GM12865 (cell line): ENCODE measurements at places on chromosomes 3 and 15.

DNA sequence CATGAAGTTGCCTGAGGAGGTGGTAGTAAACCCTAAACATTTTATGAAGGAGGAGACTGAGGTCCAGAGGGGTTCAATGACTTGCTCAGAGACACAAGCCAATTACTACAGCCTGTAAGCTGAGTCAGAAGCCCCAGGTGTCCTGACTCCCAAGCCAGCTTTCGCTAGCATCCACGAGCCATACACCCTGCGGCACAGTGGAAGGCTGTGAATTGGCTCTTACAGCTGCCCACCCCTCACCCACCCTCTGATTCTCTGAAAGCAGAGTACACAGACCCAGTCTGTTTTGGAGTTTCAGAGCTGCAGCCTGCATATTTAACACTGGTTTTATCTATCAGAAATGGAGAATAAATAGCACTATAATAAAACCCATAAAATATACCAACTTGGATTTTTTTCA lies 253.4 kb downstream of the IGSF11 start:
- DNase-seq: no peak

- no peak for DNase-seq
These were observed 34.2 kb downstream of the ATP2B2 start for GRCh38 chr3:10471054-10471688.

DNA sequence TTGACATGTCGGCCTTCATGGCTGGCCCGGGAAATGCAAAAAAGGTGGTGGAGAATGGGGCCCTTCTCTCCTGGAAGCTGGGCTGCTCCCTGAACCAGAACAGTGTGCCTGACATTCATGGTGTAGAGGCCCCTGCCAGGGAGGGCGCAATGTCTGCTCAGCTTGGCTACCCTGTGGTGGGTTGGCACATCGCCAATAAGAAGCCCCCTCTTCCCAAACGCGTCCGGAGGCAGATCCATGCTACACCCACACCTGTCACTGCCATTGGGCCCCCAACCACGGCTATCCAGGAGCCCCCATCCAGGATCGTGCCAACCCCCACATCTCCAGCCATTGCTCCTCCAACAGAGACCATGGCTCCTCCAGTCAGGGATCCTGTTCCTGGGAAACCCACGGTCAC lies 23.1 kb upstream of the BSN start:
- DNase-seq: no peak

GRCh38 chr3:160852856-160853255 lies 96.8 kb downstream of the PPM1L start:
- DNase-seq: no peak

DNA sequence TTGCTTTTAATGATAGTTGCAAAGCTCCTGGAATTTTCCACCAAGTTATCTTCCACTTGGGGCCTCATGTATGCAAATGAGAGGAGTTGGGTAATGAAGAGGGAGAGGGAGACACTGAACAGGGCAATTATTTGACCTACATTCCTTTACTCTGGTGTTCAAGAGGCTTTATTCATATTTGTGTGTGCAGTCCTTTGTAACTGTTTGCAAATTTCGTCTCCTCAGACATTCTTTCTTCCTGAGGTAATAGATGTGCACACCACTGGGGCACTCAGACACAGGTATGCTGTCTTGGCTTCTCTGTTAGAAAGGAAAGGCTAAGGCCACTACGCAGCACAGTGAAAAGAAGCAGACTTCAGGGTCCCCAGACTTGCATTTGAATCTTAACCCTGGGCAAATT lies 189.7 kb upstream of the IL12A start:
- no peak for DNase-seq

DNA sequence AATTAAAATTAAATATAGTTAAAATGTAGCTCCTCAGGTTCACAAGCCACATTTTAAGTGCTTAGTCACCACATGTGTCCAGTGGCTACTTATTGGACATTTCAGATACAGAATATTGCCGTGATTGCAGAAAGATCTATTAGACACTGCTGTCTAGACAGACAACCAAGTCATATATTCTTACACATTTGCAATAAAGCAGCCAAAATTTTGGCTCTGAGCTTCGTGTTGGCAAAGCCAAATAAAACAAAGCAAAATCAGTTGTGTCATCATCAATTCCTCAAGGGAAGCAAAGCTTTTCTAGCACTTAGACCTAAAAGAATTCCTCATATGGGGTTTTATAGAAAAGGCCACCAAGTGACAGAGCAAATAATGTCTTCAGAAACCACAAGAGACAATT lies 193.1 kb upstream of the LPP start:
- DNase-seq: no peak

DNA sequence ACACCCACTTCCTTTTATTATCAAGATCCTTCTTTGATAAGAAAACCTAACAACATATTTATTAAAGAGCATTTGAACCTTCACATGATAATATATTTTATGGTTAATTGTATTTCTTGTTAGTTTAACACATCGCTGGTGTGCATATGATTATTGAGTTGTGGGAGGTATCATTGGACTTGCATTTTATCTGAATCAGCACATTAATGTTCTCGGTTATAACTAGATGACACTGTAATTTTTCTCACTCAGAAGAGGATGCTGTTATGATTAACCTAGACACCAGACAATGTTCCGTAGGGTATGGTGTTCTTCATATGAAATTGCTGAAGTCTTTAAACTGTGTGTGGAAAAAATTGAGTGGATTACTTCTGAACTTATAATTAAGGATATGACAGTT lies 1188.3 kb upstream of the EPHA6 start:
- DNase-seq: no peak

DNA sequence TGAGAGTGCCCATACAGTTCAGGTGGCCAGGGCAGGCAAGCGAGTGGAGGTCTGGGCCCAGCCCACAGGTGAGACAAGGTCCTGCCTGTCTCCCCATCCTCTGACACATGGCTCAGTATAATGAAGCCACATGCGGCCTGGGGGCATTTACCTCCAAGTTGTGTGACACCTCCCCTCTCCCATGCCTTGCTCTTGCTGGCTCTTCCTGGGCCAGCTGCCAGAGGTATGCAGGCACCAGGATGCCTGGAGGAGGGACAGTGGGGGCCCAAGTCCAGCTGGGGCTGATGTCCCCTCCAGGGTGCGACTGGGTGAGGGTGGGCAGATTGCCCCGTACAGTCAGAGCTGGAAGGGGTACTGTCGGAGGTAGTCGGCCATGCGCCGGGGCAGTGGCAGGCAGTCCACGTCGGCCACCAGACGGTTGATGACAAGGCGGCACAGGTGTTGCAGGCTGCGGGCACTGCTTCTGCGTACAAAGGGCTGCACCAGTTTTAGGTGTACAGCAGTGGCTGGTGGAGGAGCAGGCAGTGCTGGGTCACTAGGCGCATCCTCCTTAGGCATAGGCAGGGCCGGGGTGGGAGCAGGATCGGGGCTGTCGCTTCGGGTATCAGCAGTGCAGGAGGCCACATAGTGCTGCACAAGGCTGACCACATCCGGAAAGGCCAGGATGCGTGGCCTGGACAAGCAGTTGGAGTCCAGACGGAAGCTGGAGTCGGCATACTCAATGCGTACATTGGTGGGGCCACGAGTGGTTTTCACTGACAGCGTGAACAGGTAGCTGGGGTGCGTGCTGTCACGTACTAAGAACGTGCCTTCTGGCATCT lies 4.1 kb downstream of the CISH start:
- no peak for DNase-seq

DNA sequence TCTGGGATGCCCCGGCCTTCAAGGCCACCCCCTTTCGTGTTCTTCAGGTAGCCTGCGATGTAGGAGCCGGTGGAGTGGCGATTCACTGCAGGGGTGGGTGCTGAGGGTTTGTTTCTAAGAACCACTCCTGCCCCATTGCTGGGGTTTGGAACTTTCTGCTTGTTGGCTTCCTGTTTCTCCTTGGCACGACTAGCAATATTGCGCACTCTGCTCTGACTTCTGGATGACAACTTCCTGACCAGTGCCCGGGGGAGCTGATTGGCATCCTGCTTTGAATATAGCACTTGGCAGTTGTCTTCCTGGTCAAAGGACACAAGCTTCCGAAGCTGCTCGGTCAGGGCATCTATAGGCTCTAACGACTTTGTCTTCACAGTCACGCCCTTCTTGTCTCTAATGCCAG lies 187.6 kb upstream of the STRIT1 start:
- DNase-seq: no peak

GRCh38 chr3:143529018-143529478 lies 319.2 kb downstream of the SLC9A9 start:
- peak; percentile 58 for DNase-seq

- DNase-seq: no peak
These were observed 6.8 kb upstream of the ADPGK start for GRCh38 chr15:72790302-72790910.

GRCh38 chr3:106860182-106860581 lies 517.1 kb upstream of the CCDC54 start:
- no peak for DNase-seq

DNA sequence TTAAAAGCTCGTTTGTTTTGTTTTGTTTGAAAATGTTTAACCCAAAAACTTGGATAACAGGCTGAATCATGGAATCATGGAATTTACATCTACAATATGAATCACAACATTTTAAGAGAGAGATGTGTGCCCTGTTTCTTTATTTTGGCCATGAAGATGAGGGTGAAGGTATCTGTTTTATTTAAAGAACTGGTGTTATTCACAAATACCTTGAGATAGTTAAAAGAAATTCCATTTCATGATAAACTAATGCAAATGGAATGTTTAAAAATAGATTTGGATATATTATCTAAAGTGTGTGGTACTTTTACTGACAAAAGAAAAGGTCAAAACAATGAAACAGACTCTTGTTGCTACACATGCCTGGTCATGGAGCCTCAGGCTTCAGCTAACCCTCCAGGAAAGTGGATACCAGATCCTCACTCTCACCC lies 486.0 kb upstream of the CFAP20DC start:
- no peak for DNase-seq

DNA sequence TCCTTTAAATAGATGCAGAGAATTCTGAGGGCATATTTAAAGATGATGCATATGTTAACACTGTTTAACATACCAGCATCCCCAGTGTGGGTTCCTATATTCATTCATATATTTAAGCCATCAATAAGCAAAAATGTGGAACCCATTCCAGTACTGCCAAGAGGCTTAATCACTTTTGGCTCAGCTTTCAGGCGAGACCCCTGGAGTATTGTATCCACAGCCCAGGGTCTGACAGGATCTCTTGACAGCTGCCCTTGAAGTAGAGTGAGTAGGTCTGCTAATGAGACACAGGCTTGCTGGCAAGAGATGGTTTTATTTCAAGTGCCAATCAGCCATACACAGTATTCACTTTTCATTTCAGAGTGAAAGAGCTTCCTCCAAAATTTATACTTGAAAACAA lies 367.3 kb downstream of the OCA2 start:
- no peak for DNase-seq

GRCh38 chr15:26635105-26635504 lies 137.8 kb downstream of the GABRB3 start:
- no peak for DNase-seq

DNA sequence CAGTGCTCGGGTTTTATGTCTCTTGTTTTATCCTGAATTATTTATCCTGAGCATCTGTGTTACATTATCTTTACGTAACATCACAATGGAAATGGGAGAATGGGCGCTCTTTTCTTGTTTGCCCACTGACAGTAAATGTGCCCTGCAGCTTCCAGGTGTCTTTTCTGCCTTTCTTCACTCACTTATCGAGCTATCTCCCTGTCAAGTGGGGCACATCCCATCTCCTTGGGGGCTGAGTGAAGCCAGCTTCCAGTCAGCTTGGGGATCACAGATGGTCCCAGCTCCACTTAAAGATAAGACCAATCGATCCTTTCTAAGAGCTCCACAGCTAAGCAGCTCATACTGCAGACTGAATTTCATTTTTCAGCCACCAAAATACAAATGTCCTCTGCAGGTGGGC lies 125.8 kb downstream of the KBTBD8 start:
- no peak for DNase-seq

GRCh38 chr15:47288794-47289193 lies 428.5 kb upstream of the SEMA6D start:
- no peak for DNase-seq

DNA sequence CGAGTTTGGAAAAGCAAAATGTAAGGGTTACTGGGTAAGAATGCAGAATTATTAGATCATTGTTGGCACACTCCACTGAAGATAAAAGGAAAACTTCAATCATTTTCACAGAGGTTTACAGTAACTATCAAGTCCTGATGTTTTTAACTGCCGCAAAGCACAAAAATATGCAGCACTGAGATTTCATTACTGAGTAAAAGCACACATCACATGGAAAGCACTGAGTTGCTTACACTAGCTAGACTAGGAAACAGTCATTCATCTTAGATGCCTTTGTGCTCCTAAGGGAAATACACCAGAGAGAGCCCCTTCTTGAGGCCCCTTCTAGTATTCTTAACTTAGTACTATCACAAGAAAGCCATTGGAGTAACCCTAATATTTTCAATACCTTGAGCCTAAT lies 11.8 kb upstream of the P2RY1 start:
- DNase-seq: no peak

- DNase-seq: no peak
These were observed 43.0 kb upstream of the SLC41A3 start for GRCh38 chr3:126126811-126127431.

GRCh38 chr15:56678571-56678970 lies 54.7 kb downstream of the ZNF280D start:
- no peak for DNase-seq

DNA sequence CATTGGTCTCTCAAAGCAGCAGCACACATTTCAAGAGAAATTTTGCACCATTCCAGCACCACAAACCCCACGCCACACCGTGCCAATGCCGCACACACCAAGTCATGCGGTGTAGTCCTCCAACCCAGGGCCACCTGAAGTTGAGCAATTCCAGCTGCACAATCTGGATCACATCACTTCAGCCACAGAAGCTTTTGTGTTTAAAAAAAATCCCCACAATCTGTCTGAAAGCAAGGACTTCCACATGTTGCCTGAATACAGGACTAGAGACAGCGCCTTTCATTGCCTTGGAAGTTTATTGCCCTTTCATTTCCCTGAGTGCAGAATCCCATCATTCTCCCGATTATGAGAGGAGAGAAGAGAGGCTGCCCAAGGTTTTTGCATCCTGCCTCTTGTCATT lies 175.6 kb upstream of the BCL6 start:
- DNase-seq: no peak

GRCh38 chr15:51193526-51193925 lies 98.8 kb upstream of the TNFAIP8L3 start:
- DNase-seq: no peak

- DNase-seq: peak; percentile 59
These were observed 130.6 kb upstream of the FHIT start for GRCh38 chr3:61381745-61382392.

DNA sequence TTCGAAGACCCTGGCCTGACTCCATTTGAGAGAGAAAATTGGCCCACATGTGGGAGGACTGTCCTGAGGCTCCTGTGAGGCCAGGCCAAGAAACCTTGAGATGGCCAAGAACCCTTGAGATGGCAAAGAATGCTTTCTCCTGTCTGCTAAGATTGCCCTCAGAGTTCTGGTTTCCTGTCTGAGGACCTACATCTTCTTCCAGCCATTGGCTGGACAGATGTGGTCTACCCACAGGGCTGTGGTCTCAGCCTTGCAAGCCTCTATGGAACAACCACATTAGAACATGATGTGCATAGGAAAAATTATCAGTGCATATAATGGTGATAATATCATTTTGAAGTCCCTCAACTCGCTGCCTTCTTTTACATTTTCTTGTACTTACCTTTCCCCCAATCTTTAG lies 10.8 kb upstream of the RASA2 start:
- DNase-seq: no peak

- no peak for DNase-seq
These were observed 381.6 kb downstream of the EPHA3 start for GRCh38 chr3:89488800-89489580.
